ENCODE measurements at places on chromosomes 7 and 10.

- DNase-seq: no peak
Observed at GRCh38 chr10:103854686-103855391, 537 bp downstream of the SH3PXD2A start.

DNA sequence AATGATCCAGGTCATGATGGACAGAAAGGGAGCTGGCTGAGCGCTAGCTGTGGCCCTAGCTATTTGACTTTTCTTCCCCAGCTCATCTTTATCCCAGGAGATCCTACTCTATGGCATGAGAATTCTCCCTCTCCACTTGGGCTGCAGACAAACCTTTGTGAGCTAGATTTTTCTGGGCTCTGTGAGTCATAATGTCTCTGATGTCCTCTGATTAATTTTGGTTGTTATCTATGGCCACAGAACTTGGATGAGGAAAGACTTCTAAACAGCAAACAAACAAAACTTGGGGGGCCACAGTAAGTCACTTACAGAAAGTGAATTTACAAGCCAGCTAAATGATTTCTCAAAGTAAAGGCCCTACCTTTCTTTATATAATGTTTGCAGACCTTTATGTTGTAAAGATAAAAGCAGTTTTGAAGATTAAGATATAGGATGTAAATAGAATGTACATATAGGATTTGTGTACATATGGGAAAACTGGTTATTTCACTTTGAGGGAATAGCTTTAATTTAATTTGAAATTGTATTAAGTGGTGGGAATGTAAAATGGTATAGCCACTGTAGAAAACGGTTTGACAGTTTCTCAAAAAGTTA is 10.4 kb downstream of the ABLIM1 start:
- no peak for DNase-seq

DNA sequence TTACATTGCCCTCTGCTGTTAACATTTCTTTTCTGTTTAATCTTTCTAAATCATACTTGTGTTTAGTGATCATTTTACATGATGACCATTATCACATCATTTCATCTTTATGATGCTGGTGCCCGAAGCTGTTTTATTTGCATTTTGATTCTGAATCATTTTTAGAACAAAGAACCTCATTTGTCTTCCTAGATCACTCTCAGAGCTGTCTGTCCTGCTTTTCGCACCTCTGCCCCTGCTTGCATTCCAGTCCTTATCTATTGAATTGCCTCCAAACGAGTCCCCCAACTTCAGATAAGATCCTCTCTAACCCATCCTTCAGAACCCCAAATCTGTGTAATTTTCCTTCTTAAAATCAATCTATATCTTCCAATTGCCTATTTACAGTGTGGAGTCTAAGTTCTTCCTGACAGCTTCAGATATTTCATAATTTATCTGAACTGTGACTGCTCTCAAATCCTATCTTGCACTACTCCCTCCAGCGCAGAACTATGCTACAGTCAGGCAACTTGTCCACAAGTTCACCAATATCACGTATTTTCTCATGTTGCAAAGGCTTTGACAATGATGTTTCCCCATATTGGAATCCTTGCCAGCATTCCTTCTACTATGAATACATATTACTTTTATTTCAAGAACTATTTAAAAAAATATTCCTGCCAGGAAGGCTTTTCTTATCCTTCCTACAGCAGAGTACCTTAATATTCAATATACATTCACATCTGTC is 346.5 kb upstream of the CACNA2D1 start:
- DNase-seq: no peak

DNA sequence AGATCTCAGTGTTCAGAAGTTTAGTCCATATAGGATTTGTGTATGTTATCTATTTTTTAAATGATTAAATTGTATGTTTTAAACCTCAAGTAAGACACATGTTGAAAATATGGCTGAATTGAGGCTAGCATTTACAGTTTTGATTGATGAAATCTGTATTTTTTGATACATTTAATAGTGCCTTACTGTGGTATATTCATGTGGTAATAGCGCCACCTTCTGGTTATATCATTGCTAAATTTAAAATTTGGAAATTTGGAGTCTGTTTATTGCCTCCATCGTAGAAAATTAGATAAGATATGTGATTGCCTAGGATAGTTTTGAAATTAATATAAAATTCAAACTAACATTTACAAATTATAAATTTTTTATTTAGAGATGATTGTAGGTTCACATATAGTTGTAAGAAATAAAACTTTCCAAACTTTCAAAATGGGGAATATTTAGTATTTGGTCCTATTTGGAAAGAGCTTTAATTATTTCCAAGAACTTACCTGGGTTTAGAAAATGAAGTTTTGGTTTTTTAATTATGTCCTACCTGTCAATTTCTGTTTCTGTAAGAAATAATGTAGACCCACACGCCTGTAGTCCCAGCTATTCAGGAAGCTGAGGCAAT is 19.1 kb upstream of the ARMS2 start:
- DNase-seq: no peak

DNA sequence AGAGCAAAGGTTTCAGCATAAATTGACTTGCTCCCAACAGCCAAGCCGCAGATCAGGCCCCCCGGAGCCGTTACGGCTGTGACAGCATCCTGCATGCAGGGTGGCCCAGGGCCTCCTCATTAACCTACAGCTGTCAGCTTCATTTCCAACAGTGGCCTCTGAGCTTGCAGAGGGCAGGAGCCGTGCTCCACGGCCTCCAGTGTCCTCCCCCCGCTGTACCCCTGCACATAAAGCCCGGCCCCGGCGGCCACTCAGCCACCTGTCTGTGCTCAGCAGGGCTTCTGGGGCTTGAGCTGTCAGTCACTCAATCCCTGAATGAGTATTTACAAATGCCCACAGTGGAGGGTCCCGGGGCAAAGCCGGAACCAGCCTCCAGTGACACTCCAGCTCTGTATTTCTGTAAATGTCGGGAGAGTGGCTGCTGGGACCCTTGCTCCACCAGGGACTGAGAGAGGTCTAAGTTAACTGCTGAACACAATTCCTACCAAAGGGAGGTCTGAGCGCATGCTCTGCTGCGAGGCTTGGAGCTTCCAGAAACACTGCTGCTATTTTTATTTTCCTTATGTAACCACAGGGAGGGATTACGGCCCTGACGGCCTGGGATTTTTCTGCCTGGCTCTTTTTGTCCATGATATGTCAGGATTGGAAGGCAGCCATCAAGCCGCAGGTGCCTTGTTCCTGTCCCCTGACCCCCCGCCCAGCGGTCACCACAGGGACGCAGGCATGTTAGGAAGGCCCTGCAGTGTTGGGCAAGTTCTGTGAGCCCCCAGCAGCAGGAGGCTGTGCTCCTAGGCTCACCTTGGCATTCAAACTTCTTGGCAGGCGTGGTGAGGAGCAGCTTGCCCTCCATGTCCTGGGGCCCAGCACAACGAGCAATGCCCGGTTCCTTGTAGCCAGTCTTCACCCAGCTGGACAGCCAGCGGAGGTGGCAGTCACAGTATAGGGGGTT is 165.0 kb downstream of the SLIT1 start:
- no peak for DNase-seq

DNA sequence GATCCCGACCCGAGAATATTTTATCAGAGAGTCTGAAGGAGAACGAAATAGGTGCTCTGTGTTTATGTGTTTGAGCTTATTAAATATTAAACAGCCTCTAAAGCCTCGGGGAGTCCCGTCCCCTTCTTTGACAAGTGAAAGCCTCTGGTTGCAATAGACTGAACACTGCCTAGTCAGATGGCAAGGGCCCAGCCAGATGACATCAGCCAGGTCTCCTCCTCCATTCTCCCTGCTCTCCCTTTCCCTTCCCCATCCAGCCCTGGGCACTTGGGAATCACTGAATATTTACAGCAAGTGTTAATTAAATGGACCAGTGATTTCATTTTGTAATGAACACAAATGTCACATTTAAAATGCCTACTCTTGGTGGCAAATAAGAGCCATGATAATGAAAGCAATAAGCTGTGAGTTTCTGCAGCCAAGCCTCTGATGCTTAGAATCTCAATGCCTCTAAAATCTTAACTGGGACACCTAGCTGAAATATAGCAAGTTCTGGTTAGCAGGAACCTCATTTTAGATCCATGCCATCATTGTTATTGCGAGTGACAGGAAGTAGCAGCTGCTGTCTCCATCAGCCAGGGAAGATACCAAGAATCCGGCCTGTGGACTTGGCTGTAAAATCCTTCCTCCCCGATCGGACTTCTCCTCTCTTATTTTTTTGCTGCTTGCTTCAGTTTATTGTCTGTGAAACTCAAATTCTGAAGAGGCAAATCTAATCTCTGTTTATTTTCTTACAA is 202.1 kb downstream of the PRPF18 start:
- DNase-seq: no peak

Data from stimulated activated CD8-positive, alpha-beta memory T cell treated with anti-CD3 and anti-CD28 coated beads, Interleukin-12 subunit alpha, Interleukin-12 subunit beta, amount 100 ng/mL, for 4 hours (primary cell).